ENCODE measurements at places on chromosomes 1 and 21.

- no peak for DNase-seq
These were observed 8.2 kb upstream of the RYR2 start for GRCh38 chr1:237033804-237034203.

- no peak for DNase-seq
These were observed 4.0 kb upstream of the CSF3R start for GRCh38 chr1:36486439-36487335.

GRCh38 chr1:151210830-151211229 lies 12.5 kb downstream of the PIP5K1A start:
- no peak for DNase-seq

DNA sequence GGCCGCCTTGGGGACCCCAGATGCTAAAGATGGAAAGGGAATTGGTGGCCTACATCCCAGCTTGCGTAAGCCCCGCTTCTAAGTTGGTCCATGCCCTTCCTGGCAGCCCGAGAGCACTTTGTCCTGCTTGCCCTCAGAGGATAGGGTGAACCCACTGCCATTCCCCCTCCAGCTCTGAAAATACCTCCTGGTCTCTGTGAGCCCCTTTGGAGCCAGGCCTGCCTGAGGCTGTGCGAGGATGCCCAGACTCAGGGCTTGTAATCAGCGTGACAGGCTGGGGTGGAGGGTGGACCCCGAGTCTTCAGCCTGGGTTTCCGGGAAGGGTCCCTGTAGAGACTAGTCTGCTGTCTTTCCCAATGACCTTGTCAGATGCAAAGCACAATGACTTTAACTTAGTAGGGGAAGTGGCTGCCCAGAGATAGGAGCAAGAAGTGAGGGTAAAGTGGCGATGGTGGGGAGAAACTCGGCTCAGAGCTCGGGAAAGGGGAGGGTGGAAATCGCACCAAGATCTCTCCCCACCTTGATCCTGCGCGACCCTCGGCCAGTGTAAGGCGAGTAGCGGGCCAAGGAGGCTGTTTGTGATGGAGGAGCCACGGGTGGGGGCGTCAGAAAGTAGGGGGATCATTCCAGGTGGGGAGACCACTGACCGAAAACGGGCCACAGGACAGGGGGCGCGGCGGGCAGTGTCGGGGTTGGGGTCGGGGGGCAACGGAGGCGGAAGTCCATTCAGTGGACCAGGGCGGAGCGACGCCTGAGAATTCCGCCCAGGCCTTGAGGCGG lies 2.7 kb upstream of the HES3 start:
- DNase-seq = no peak

GRCh38 chr1:7813677-7814373 lies 29.7 kb downstream of the PER3 start:
- DNase-seq = no peak

DNA sequence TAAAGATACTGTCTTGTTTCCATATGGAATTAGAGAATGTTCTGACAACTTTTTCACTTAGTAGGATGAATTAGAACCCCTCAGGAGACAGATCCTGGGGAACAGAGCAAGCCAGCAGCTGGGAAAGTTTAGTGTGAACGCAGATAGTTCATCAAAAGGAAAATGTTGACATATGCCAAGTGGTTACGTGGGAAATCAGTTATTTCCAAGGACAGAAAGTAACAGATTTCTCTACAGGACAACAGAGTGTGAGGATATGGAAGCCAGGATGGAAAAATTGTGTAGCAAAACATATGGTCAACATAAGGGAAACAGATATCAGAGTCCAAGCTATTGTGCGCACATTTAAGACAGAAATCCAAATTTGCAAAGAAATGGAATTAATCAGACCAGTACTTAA lies 419.5 kb downstream of the LRRIQ3 start:
- DNase-seq = no peak

DNA sequence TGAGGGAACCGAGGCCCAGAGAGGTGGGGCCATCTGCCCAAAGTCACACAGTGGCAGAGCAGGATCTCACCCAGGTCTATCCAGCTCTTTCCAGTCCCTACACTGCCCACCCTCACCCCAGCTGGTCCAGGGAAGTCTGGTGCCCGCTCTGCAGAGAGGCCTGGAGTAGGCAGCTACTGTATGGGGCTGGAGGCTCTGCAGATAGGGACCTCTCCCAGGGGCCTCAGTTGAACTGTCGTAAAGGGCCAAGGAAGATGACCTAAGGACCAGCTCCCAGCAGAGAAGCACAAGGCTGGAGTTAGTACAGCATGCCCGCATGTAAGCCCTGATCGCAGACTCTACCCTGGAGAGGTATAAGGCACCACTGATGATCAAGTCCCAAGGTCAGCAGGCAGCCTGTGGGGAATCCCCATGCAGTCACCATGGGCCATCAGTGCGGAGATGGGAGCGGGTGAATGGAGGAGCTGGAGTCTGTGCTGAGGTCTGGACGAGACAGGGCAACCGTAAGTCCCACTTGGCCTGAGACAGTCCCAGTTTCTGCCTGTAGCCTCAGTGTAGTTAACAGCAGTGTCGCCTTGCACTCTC lies 320.2 kb downstream of the MATN1 start:
- no peak for DNase-seq

GRCh38 chr1:84504580-84505492 lies 1.4 kb upstream of the SPATA1 start:
- peak; percentile 58 for DNase-seq

DNA sequence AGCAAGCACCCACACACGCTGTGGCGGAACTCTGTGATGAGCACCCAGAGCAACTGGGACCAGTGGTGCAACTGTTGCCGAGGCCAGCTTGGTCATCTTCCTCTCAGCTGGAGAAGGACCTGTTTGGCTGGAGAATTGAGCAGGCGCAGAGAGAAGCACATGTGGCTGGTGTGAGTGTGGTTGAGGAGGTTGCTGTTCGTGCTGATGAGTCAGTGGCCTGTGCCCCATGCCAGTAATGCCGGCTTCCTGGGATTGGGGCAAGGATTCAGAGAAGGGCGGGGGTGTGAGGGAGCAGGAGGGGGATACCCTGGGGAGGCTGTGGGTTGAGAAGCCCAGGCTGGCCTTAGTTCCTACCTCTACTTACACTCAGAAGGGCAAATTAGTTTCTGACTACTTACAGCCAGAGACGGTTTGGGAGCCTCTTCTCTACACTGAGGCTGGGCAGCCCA lies 57.5 kb upstream of the EPS8L3 start:
- DNase-seq = peak; percentile 82

DNA sequence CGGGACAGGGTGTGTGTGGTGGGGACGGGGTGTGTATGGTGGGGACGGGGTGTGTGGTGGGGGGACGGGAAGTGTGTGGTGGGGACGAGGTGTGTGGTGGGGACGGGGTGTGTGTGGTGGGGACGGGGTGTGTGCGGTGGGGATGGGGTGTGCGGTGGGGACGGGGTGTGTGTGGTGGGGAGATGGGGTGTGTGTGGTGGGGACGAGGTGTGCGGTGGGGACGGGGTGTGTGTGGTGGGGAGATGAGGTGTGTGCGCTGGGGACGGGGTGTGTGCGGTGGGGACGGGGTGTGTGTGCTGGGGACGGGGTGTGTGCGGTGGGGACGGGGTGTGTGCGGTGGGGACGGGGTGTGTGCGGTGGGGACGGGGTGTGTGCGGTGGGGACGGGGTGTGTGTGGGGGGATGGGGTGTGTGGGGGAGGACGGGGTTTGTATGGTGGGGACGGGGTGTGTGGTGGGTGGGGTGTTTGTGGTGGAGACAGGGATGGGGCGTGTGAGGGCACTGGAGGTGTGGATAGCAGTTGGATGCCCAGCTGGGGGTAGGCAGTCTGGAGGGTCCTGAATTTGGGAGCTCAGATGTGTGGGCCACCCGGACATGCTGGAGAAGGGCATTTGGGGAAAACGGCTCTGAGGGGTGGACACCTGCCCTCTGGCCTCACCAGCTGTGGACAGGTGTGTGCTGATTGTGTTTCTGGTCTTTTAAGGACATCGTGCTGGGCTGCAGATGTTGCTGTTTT lies 16.9 kb downstream of the IBA57 start:
- DNase-seq = no peak

GRCh38 chr1:156652131-156652991 lies 10.4 kb downstream of the BCAN start:
- no peak for DNase-seq

- DNase-seq = no peak
These were observed 42.0 kb upstream of the PALMD start for GRCh38 chr1:99603699-99604560.

DNA sequence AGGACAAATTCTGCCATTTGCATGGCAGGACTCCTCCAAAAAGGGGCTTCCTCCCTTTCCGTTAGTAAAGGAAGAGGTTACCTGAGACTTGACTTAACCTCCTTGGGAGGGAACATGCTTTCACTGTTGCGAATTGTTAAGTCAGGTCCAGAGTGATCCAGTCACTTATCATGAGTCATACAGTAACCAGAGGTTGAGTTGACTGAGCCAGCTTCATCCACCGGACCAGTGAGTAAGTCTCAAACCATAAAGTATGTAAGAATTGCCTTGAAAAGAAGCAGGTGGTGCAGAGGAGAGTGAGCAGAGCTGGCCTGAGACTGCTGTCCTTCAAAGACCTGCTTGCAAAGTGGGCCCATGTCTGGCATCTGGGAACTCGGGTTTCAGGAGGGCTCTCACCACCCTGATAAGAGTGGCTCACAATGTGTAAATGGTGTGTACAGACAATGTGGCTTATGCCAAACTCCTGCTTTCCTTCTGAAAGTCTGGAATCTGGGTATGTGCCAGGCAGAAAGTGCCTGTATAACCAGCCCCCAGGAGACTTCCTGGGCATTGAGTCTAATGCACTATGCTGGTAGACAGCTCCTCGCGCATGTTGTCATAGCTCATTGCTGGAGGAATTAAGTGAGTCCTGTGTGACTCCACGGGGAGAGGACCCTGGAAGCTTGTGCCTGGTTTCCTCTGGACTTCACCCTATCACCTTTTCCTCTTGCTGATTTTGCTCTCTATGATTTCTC lies 84.3 kb upstream of the KLHDC7A start:
- no peak for DNase-seq

DNA sequence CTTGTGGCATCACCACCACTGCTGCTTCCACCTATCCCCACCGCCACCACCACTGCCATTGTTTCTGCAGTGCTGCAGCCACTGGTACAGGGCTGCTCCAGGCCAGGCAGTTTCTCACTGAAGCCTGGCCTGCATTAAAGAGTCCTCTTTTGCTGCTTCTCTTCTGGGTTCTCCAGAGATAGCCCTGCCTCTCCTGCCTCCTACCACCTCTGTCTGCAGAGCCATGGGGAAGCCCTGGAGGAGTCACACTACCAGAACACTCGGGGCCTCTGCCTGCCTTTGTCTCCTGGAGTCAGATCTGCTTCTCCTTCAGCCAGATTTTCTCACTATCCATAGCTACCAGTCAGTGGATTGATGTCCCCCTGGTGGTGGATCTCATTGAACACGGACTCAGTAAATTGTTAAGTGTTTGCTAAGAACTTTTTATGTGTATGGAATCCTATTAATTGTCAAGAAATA lies 37.7 kb upstream of the DDAH1 start:
- DNase-seq = peak; percentile 72

DNA sequence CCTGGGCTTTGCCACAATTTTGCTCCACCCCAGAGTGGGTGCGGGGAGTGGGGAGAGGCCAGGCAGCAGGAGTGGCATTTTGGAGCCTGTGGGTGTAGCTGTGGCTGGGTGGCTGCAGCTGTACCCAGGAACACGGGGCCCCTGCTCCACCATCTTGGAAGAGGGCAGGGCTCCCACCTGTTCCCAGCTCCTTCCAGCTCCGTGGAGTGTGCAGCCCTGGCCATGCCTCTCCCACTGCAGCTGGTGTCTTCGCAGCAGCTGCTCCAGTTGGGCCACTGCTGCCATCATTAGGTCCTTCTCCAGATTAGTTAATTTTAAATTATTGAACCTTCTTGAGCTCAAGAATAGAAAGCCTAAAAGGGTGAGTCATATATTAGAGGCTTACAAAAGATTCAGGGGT lies 17.6 kb downstream of the FAM20B start:
- no peak for DNase-seq

DNA sequence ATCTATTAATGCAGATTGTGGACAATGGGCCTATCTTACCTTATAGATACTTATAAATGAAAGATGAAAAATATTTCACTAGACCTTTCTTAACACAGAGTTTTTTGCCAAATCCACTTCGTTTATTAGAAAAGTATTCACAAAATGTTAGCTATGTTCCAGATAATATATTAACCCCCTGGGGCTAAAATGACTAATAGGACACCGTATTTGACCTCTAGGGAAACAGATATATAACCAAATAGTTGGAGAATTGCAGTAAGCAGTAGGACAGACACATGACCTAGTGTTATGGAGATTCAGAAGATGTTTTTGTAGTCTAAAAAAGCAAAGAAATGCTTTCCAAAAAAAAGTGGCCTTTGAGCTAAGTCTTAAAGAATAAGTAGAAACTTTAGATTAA lies 106.9 kb downstream of the SEC16B start:
- DNase-seq = no peak

DNA sequence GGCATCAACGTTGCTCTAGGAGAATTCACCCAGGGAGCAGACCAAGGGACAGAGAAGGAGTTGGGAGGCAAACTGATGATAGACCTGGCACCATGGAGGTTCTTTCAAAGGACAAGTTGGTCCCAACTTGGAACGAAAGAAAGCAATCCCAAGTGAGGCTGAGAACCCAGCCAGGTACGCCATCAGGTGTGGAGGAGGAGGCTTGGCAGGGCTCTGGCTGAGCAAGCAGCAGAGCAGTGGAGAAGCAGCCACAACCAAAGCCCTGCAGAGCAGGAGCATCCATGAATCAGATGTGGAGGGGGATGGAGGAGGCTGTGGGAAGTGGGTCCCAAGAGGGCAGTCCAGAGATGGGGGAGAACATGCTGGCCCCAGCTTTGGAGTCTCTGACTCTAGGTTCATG lies 36.3 kb upstream of the RBM15 start:
- DNase-seq = no peak

DNA sequence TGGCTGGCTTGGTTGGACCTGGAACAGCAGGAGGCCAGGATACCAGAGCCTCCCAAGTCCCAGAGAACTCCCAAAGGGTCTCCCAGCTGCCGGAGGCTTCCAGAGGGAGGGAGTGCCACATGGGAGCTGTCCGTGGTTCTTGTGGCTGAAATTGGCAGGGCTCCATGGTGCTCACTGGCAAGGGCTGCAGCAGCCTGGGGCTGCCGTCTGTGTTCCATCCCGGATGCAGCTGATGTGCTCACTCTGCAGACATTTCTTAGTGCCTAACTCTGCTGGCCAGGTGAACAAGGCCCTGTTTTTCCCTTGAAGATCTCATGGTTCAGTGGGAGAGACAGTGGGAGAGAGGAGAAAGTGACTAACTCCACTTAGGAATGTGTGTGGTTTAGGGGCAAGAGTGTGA lies 261.1 kb downstream of the CAMTA1 start:
- peak; percentile 66 for DNase-seq

DNA sequence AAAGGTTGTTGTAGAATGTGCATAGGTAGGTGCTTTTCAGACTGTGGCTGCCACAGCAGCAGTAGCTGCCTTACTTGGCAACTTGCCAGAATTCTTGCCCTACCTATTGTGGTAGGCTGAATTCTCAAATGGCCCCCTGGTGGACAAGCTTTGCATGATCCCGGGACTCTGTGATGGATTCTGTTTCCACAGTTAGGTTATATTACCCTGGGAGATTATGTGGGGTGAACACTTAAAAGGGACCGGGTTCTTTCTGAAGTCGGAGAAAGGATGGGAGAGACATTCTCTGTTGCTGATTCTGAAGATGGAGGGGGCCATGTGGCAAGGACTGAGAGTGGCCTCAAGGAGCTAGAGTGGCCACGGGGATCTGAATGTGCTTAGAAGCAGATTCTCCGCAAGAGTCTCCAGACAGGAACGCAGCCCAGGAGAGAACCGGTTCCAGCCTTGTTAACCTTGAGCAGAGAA lies 32.1 kb upstream of the KCNE1 start:
- DNase-seq = peak; percentile 82
